ENCODE measurements at places on chromosomes 7 and 10.

- no peak for DNase-seq
Measured at GRCh38 chr10:88004451-88004850, 141.0 kb downstream of the PTEN start.

DNA sequence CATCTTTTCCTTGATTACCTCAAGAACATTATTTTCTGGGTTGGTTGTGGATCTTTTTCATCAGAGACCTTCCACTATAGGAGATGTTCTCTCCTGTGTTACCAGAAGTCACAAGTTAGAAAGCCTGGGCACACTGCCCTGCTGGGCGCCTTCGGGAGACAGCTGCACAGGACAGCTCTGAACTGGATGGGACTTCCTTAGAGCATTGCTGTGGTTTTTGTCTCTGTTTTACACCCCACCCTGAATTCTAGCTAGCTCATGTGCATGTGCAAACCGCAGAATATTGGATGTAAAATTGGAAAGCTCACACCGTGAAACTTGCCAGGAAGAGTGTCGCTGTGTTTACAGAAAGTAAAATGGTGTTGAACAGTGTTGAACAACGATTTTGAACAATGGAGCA is 54.4 kb upstream of the SEC61G start:
- DNase-seq, result no peak

DNA sequence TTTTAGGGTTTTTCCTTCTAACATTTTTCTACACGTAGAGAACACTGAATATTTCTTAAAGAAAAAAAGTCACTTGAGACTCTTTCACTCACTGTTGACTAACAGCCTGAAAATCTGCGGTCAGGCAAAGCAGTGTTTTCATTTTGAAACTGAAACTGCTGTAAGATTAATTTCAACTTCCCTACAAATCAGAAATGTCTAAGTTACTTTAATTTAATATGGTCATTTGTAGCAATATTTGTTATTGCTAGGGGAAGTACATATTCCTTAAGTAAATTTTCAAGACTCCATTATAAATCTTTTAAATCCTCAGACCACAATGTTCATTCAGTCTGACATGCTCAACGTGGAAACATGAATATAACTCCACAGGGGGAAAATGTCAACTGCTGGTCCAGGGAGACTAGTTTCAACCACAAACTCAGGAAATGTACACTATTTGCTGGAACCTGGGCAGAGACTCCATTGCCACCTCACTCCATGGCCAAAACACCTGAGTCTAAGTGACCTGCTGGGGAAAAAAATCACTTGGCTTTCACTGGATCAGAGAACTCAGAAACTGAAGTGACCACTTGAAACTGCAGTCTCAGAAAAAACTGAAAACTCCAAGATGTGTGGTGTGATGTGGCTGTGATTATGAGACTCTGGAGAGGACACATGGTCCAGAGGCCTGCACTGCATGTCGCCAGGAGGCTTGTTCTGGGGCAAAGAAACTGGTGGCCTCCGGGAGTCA is 161.2 kb downstream of the TAX1BP1 start:
- DNase-seq, result no peak

GRCh38 chr10:22185586-22185985 is 32.2 kb downstream of the EBLN1 start:
- no peak for DNase-seq

- no peak for DNase-seq
Measured at GRCh38 chr7:71925663-71926062, 486.5 kb downstream of the CALN1 start.

DNA sequence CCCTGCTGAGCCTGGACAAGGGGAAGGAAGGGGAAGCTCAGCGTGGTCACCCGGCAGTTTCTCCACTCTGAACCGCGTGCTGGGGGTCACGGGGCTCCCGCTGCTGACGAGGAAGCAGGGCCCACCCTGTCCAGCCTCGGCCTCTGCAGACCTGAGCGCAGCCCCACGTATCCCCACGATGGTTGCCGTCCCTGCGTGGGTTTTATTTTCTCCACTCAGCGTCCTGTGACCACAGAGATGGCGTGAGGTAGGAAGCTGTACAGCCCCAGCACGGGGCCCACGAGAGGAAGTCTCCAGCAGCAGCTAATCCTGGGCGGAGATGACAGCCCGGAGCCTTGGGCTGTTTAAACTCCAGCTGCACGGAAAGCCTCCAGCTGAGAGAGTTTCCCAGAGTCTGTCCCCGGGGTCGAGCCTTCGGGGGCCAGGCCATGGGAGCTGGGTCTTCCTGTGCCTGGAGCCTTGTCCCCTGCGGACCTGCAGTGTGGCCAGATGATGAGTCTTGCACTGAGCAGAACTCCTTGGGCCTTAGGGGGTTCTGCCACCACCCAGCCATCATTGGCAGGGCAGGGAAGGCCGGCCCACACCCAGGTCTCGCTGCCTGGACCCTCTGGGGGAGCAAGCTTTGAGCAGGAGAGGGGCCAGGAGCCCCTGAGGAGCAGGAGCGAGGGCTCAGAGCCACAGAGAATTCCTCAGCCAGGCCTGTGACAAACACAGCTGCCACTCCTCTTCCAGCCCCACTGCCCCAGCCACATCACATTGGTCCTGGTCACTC is 72.8 kb upstream of the FAM20C start:
- DNase-seq, result no peak

DNA sequence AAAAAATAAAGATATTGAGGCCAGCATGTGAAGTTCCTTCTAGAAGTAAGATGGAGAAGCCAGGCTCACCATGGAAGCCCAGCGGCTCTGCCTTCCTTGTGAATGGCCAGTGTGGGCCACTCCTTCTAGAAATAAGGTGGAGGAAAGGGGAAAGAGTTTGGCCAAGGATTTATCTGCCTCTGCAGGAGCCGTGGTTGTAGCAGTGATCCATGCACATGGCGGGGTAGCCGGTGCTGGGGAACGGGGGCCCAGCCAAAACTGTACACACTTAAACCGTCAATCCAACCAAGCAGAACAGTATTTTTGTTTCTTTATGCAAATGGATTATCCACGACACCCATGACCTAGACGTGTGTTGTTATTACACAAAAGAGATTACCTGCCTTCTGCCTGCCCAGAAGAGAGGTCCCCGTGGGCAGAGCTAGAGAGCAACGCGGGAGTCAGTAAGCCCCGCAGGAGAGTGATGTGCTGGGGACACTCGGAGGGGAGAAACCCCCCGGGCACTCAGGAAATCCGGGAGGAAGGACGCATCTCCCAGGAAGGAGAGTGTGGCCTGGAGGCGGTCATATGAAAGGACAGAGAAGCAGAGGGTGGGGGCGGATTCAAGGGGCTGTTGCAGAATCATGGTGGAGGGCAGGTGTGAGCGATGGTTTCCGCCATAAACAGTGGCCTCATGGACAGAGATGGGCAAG is 218.4 kb upstream of the PPP2R2D start:
- DNase-seq, result no peak

GRCh38 chr7:46774515-46774914 is 807.4 kb downstream of the TNS3 start:
- no peak for DNase-seq

- DNase-seq, result no peak
Measured at GRCh38 chr10:131824371-131825149, 76.2 kb upstream of the PPP2R2D start.

- DNase-seq, result no peak
Measured at GRCh38 chr10:50807851-50808776, 68.4 kb downstream of the ASAH2B start.

DNA sequence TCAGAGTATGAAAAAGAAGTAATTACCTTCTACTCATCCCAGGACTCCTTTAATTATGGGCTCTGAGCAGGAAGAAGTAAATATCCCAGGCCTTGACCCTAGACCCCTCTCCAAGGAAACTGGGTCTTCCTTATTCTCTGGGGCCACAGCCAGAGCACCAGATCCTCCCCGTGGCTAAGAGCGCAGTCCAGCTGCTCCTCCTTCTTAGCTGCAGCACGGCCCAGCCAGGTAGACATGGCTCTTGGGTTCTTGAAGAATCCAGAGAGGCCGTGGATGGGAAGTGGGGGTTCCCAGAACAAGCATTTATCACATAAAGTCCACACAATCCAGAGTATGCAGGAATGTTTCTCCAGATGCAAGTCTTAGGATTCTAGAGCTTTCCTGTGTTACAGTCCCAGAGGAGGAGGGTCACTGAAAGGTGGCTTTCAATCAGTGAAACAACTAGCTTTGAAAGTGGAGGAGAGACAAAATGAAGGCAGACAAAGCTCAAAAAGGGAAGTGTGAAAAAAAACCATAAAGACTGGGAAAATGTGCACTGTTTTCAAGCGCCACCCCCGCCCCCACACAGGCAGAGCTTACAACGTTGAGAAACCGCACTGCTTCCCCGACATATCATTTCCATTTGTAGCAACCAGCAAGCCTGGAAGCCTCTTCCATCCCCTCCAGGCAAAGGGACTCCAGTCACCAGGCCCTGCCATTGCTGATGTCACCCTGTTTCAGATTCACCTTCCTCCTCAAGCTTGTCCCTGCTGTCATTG is 396.5 kb upstream of the MKI67 start:
- no peak for DNase-seq

DNA sequence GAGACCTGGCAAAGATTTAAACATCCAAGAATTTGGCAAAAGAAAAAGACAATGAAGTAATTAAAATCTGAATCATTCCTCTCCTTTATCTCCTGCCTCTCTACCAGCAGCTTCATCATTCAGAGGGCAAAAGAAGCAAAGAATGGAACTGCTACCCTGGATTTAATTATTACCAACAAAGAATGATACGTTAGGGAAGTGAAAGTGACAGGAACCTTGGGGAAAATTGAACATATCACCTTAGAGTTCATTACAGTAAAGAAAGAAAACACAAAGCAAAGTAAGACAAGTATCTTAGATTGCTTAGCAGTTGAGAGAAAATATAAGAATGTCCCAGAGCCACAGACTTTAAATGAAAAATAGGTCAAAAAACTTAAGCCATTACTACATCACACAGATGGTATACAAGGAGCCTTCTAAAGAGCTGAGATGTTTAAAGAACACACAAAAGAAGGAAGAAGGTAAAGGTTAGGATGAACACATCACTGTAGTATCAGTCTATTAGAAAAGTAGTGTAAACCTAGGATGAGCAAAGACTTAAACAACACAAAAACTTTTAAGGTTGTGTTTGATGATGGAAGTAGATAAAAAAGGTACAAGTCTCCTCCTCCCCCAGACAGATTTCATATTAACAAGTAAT is 17.5 kb downstream of the CTNNA3 start:
- DNase-seq, result no peak

DNA sequence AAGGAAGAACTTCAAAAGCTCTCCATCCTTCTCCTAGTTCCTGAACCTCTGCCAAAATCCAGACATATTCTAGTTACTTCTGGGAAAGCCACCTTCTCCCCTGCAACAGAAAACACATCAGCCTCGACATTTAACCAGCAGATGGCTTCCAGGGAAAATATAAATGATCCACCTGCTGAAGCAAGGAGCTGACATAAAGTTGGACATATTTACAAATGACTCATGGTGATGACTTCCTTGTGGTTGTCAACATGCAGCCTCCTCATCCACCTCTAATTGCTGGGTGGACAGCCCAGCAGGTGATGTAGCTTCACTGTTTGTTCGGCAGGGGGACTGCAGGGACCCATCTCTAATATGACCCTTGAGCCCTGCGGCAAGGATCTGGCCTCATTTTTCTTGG is 266.0 kb downstream of the C7orf25 start:
- no peak for DNase-seq

DNA sequence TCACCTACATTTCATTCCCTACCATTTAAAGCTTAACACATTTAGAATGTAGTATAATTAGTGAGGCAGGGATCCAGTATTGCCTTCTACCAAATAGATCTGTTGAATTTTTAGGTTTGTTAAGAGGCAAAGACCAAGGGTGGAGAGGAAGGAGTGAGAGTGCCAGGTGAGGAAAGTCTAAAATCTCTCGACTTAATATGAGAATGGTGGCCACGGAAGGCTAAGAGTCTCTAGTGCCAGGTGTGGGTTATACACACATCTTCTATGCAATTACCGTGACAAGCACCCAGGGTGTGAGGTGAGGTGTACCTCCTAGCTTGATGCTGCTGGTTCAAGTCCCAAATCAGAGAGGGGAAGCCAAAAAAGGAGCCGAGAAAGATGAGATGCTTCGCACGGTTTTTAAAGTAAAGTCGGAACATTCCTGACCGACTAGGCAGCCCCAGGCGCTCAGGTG is 439 bp downstream of the IQUB start:
- no peak for DNase-seq

- peak; percentile 58 for DNase-seq
Measured at GRCh38 chr10:102241444-102242117, at the start of gene PITX3. Gene PITX3, minus strand, starts transcription at chr10:102241512. Its CDS starts 9,432 bp downstream, at chr10:102232080.

All from brain pericyte (primary cell).